ENCODE measurements at places on chromosomes 16 and 17. TPM values are rescaled to one million over a fixed set of nuclear protein-coding genes. Genes with fewer than 3 reads are reported as not detected.
A peak's percentile ranks its signal among the peaks of the same experiment; 100 is the strongest.

NR1D1 gene
- 2.4 TPM for total RNA-seq

TNFSF13 gene
- total RNA-seq, result not detected

VAMP2 gene
- 6.5 TPM for total RNA-seq

CDH3 gene
- total RNA-seq, result not detected

ACSM2A gene
- total RNA-seq, result not detected

TRPV2 gene
- total RNA-seq, result 25.8 TPM

SAMD14 gene
- total RNA-seq, result 3.0 TPM

EARS2 gene
- total RNA-seq, result 27.1 TPM

RRAD gene
- 0.22 TPM for total RNA-seq

DNA sequence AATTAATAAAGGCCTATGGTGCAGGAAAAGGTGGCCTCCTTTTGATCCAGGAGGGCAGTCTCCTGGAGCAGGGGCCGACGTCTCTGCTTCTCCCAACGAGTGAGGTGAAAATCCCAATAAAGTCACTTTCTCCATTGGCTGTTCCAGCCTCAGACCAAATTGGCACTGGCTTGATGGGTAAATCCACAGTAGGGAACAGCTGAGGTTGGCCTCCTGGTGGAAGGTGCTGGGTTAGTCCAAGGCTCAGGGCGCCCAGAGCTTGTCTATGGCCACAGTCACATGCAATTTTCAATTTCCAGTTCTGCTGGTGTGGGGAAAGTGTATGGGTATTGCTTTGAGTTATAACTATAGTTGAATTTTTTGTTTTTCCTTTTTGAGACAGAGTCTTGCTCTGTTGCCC, 79.0 kb downstream of the NETO2 start:
- no peaks in the 10 kb centered on the region for H3K27me3 ChIP-seq
- no peaks in the 10 kb centered on the region for H3K36me3 ChIP-seq
- H3K4me1 ChIP-seq, result no peaks in the 10 kb centered on the region
- no peak overlapping the region for H3K27ac ChIP-seq
- no peak for DNase-seq

DNA sequence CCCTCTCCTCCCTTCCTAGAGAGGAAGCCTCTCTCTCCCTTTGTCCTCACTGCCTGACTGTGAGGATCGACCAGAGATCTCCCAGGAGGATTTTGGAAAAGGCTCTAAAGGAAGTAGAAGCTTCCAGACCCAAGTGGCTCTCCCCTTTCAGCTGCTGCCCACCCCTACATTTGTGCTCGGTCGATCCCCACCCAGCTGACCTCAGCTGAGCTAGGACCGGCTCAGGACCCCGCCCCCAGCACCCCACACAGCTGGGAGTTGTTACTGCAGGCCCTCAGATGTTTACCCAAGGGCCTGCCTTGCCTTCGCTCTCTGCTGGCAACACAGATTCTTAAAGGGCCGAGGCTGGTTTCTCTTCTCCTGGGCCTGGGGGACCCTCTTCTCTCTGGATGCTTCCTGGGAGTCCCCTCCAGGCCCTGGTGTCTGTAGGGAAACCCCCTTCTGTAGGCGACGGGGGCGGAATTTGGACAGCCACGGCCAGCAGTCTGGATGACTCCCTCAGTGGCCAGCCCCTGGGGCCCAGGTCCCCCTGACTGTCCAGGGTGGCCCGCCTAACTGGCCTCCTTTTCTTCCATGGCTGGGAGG, 26.9 kb upstream of the TIMP2 start:
- H3K27me3 ChIP-seq, result no peaks in the 10 kb centered on the region
- no peak for DNase-seq
- no peak overlapping the region for H3K27ac ChIP-seq
- H3K36me3 ChIP-seq, result no peaks in the 10 kb centered on the region

- H3K4me3 ChIP-seq, result peak overlapping the region; percentile 84
- DNase-seq, result no peak
- H3K27ac ChIP-seq, result peak overlapping the region; percentile 24
- H3K27me3 ChIP-seq, result no peaks in the 10 kb centered on the region
- peaks cover 14% of the 10 kb centered on the region for H3K4me1 ChIP-seq
Observed at GRCh38 chr16:66933776-66934137, 445 bp downstream of the CIAO2B start.

DNA sequence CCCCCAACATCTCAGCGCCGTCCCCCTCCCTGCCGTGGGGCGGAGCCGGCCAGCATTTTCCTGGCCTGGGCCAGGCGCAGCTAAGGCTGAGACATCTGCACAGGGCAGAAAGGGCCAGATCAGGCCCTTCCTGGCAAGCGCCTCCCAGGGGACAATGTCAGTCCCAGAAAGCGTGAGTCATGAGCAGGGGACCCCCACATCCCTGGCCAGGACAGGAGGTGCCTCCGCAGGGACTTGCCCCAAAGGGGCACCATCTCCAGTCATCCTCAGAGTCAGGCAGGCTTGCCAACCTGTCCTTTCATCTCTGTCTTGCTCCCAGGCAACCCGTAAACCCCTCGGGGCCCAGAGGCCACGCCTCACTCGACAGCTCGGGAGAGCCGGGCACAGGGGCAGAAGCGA, 43.2 kb downstream of the SOCS1 start:
- H3K36me3 ChIP-seq, result no peaks in the 10 kb centered on the region
- no peak overlapping the region for H3K4me3 ChIP-seq
- H3K27me3 ChIP-seq, result peaks cover 5% of the 10 kb centered on the region
- no peaks in the 10 kb centered on the region for H3K4me1 ChIP-seq
- no peak overlapping the region for H3K27ac ChIP-seq

DNA sequence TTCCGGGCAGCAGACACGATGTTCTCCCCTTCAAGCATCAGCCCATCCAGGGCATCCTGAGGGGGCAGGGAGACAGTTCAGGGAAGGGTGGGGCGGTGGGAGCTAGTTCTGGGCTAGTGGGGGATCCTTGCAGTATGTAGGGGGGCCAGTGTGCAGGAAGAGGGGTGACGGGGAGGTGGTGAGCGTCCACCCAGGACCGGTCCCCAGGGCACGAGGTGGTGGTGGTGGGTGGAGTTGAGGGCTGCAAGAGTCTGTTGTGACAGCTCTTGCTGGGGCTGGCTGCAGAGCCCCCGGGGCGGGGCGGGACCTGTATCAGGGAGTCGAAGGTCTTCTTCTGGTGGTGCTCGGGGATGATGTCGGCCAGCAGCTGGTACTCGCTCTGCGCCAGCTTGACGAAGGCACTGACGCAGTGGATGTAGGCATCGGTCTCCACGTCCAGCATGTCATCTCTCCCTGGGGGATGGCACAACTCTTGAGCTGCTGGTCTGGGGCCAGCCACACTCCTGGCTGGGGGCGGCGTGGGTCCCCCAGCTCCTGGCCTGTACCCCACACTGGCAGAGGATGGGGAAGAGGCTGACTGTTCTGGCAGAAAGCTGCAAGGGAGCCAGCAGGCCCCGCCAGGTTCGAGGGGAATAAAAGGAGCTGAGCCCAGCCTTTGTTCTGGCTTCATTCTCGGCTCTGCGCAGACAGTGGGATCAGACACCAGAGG, 10.0 kb downstream of the ZACN start:
- no peak overlapping the region for H3K4me3 ChIP-seq
- H3K4me1 ChIP-seq, result no peaks in the 10 kb centered on the region
- H3K27me3 ChIP-seq, result no peaks in the 10 kb centered on the region
- H3K36me3 ChIP-seq, result peaks cover 10% of the 10 kb centered on the region
- no peak for DNase-seq

GRCh38 chr16:17304491-17305119, 166.2 kb downstream of the XYLT1 start:
- H3K27me3 ChIP-seq, result no peaks in the 10 kb centered on the region
- peaks cover 8% of the 10 kb centered on the region for H3K4me1 ChIP-seq
- H3K36me3 ChIP-seq, result no peaks in the 10 kb centered on the region
- H3K4me3 ChIP-seq, result no peak overlapping the region
- no peak for DNase-seq
- H3K27ac ChIP-seq, result no peak overlapping the region

- no peaks in the 10 kb centered on the region for H3K36me3 ChIP-seq
- H3K4me3 ChIP-seq, result no peak overlapping the region
Observed at GRCh38 chr17:63483038-63483437, 6.2 kb downstream of the ACE start.

- H3K4me3 ChIP-seq, result no peak overlapping the region
- no peak overlapping the region for H3K27ac ChIP-seq
- H3K36me3 ChIP-seq, result peaks cover 87% of the 10 kb centered on the region
- no peaks in the 10 kb centered on the region for H3K27me3 ChIP-seq
- DNase-seq, result no peak
- H3K4me1 ChIP-seq, result no peaks in the 10 kb centered on the region
Observed at GRCh38 chr17:50386510-50386909, 10.8 kb downstream of the LRRC59 start.

DNA sequence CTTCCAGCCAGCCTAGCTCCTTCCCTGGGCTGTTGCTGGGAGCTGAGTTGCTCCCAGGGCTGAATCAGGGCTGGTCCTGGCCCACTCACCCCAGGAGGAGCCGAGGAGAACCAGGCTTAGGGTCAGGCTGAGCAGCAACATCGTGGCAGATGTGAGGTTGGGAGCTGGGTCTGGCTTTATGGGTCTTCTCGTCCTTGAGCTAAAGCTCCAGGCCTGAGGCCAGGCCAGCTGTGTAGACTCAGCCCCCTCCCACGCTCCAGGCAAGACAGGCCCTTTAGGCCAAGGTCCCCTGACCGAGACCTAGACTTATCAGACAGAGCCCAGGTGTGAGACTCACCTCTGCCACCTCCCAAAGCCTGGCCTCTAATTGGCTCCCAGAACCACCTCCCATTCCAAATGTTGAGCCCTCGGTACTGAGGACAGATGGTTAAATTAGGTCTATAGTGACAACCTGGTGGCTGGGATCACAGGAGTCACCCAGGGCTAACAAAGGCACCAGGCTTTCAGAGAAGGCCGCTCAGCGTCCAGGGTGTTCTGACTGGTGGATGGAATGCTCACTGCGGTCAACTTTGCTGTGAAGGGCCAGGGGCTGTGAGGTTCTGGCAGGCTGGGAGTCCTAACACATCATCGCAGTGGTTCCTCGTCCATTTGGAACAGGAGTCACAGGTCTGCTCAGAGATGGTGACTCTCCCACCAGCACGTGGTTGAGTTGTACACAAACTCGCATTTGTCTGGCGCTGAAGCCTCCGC, at the start of gene CTRL:
Gene CTRL, minus strand, starts transcription at position 151 of the 750 bp plus-strand sequence. Its CDS starts 10 bp downstream, at position 141.
- peaks cover 8% of the 10 kb centered on the region for H3K4me1 ChIP-seq
- H3K27ac ChIP-seq, result no peak within 1 kb of the TSS
- H3K4me3 ChIP-seq, result no peak within 1 kb of the TSS
- H3K36me3 ChIP-seq, result no peaks in the 10 kb centered on the region

DNA sequence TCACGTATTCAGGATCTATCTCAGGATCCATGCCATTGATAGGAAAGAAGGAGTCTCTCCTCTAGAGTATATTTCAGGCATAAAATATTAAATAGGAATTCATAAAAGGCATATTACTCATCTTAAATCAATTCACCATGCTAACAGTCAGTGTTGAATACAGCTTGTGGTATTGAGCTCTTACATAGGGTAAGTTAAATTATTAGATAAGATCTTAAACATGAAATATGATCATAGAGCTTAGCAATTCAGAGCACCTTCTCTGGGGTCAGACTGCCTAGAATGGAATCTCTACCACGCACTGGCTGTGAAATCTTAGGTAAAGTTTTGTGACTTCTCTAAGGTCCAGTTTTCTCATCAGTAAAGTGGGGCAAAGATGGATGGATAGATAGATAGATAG, 20.7 kb downstream of the MARCHF10 start:
- H3K36me3 ChIP-seq, result no peaks in the 10 kb centered on the region
- peaks cover 32% of the 10 kb centered on the region for H3K4me1 ChIP-seq
- no peak overlapping the region for H3K27ac ChIP-seq

GRCh38 chr17:17859909-17860765, 23.4 kb upstream of the SREBF1 start:
- peaks cover 10% of the 10 kb centered on the region for H3K4me1 ChIP-seq
- H3K36me3 ChIP-seq, result peaks cover 6% of the 10 kb centered on the region
- no peak overlapping the region for H3K27ac ChIP-seq

GRCh38 chr17:81422776-81423697, 27.8 kb downstream of the BAHCC1 start:
- H3K4me3 ChIP-seq, result peak overlapping the region; percentile 48
- peaks cover 48% of the 10 kb centered on the region for H3K4me1 ChIP-seq
- DNase-seq, result peak; percentile 98
- no peaks in the 10 kb centered on the region for H3K27me3 ChIP-seq

GRCh38 chr16:71205482-71206131, 24.9 kb downstream of the HYDIN start:
- no peaks in the 10 kb centered on the region for H3K27me3 ChIP-seq
- H3K36me3 ChIP-seq, result no peaks in the 10 kb centered on the region
- DNase-seq, result no peak
- no peaks in the 10 kb centered on the region for H3K4me1 ChIP-seq

GRCh38 chr17:76428511-76428910, 24.4 kb downstream of the UBE2O start:
- no peak overlapping the region for H3K4me3 ChIP-seq
- no peaks in the 10 kb centered on the region for H3K36me3 ChIP-seq
- no peak for DNase-seq
- H3K4me1 ChIP-seq, result peaks cover 14% of the 10 kb centered on the region
- no peak overlapping the region for H3K27ac ChIP-seq
- H3K27me3 ChIP-seq, result no peaks in the 10 kb centered on the region

GRCh38 chr17:5184288-5184687, 7.4 kb downstream of the ZNF594 start:
- no peaks in the 10 kb centered on the region for H3K27me3 ChIP-seq
- no peak overlapping the region for H3K4me3 ChIP-seq
- H3K4me1 ChIP-seq, result no peaks in the 10 kb centered on the region
- H3K36me3 ChIP-seq, result peaks cover 30% of the 10 kb centered on the region
- no peak overlapping the region for H3K27ac ChIP-seq

GRCh38 chr16:88969361-88969831, 7.6 kb downstream of the CBFA2T3 start:
- no peak for DNase-seq
- no peak overlapping the region for H3K27ac ChIP-seq
- no peaks in the 10 kb centered on the region for H3K4me1 ChIP-seq

- H3K4me1 ChIP-seq, result peaks cover 22% of the 10 kb centered on the region
- H3K27ac ChIP-seq, result peak within 1 kb of the TSS; percentile 98
- no peaks in the 10 kb centered on the region for H3K27me3 ChIP-seq
- no peaks in the 10 kb centered on the region for H3K36me3 ChIP-seq
- peak; percentile 86 for DNase-seq
- H3K4me3 ChIP-seq, result peak within 1 kb of the TSS; percentile 78
Observed at GRCh38 chr16:67279296-67280089, at the start of gene PLEKHG4. Gene PLEKHG4, plus strand, starts transcription at chr16:67279532. Its CDS starts 513 bp downstream, at chr16:67280045.

DNA sequence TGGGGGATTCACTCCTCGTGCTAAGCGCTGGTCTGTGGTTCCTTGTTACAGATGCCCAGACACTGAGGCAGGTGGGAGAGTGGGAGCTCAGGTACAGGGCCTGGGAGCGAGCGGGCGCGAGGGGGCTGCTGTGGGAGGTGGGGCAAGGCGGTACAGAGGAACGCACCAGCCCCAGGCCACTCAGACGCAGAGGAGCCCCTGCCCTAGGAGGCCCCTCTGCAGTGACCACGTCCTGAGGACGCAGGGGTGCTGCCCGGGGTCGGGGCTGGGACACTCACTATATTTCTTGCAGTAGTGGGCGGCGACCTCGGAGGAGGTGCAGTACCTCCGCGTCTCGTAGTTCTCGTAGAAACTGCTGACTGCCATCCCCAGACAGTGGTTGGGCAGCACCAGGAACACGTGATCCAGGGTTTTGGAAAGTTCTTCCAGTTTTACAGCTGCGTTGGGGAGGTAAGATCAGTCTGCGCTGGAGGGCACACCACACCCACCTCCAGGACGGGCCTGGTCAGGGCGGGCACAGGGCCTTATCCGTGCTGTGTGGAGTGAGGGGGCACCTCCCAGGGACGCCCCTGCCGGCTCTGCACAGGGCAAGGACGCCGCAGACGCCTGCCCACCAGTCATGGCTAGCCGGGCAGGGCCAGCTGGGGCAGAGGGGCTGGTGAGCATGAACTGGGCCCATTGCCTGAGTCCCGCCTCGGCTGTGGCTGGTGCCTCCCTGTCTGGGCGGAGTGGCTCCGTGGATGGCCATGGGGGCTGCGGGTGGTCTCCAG, 16.3 kb upstream of the RNPS1 start:
- no peaks in the 10 kb centered on the region for H3K27me3 ChIP-seq
- no peak overlapping the region for H3K27ac ChIP-seq
- H3K36me3 ChIP-seq, result no peaks in the 10 kb centered on the region
- H3K4me3 ChIP-seq, result no peak overlapping the region

- H3K27ac ChIP-seq, result 0 out of 2 replicates have a peak overlapping the region, but pooled peaks have one; percentile 7
- H3K27me3 ChIP-seq, result no peaks in the 10 kb centered on the region
- peak; percentile 95 for DNase-seq
- no peak overlapping the region for H3K4me3 ChIP-seq
Observed at GRCh38 chr17:82204831-82205719, 7.6 kb downstream of the CCDC57 start.
